ENCODE measurements at places on chromosomes 7 and 10.

DNA sequence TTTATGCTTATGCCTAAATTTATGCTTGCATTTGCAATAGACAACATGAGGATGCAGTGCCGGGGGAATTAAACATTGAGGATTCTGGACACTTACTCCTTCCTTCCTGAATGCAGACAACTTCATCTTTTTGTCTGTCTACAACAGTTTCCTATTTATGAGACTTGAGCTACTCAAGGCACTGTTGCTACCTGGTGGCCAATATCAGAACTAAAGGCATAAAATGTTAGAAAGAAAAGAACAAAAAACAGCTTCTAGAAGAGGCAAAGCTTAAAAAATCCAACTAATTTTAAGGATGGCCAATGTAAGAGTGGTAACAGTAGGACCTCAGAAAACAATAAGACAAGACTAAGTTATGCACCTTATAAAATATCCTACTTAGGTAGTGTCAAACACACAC lies 144.5 kb upstream of the PTN start:
- no peak for DNase-seq

DNA sequence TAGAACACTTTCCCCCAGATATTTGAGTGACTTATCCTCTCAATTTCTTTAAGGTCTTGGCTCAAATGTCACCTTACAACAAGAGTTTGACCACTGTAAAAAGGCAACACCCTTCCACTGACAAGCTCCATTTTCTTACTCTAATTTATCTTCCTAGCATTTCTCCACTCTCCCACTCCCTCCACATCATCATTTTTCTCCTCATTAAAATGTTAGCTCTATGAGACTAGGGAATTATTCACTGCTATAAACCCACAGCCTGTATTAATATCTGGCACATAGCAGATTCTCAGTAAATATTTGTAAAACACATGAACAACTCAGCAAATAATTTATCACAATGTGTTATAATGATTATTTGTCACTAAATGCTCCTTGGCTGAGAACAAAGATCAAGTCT lies 161.0 kb downstream of the DOCK4 start:
- DNase-seq: no peak

GRCh38 chr7:155570171-155570958 lies 24.0 kb upstream of the CNPY1 start:
- DNase-seq: no peak

DNA sequence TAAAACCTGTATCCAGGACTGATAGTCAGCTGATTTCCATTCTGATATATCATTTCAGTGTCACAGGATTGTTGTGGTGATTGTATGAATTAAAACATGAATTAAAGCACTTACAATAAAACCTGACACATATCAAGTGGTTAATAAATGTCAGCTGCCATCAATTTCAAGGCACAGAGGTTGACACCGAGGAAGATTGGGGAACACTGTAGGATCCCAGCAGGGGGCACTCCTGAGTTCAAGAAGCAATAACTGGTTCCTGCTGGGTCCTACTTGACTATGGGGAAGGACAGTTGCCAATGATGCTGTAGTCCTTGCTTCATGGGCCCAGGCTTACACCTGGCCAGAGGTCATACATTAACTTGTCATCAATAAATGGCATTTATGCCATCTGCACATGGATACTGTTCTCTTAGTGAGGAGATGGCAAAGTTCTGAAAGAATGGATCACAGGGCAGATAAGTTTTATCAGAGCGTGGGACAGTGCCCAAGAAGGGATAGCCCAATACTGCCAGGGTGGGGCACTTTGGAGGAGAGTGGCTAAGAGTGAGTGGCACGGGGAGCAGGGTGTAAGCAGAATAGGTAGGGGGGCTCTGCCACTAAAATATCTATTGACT lies 24.1 kb downstream of the FZD1 start:
- DNase-seq: no peak

GRCh38 chr10:131802156-131802915 lies 98.5 kb upstream of the PPP2R2D start:
- no peak for DNase-seq

- peak; percentile 54 for DNase-seq
Measured at GRCh38 chr7:102045681-102046372, 228.4 kb downstream of the CUX1 start.

DNA sequence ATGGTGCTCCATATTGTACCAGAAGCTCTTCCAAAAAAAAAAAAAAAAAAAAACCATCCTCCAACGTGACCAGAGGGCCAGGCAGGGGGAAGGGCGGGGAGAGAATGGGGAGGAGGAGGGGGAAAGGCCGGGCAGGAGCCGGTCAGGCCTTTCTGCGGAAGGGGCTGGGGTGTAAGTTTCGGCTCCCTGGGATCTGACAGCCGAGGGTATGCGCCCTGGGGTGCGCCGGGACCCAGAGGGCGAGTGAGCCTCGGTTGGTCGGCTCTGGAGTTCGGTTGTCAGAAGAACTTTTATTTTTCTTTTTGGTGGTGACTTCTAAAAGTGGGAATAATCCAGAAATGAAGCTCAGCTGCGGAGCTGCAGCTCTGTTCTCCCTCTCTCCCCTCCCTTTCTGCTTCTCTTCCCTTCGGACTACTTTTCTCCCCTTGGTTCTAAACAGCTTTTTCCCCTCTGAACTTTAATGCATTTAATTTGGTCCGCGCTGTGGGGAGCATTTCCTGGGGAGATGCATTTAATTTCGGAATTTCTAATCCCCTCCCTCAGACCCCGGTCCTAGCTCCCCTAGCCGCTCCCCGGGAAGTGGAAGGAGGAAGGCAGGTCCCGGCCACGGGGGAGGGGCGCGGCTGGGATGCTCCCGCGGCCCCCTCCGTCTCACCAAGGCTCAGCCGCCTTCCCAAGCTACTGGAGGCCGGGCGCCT lies 3.9 kb upstream of the PAX2 start:
- DNase-seq: no peak

- DNase-seq: no peak
Measured at GRCh38 chr7:37462138-37462537, 13.5 kb upstream of the ELMO1 start.

DNA sequence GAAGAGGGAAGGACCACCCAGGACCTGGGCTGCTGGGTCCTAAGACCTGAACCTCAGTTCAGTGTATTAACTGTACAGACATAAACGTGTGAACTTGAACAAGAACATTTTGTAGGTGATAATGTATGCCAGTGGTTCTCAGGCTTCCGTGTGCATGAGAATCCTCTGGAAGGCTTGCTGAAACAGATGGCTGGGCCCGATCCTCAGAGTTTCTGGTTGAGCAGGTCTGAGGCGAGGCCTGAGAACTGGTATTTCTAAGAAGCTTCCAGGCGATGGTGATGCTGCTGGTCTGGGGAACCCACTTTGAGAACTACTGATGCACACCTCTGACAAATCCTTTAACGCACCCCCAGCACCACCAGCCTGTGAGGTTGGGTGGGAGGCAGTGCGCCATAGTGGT lies 70.4 kb downstream of the CDH23 start:
- DNase-seq: no peak

DNA sequence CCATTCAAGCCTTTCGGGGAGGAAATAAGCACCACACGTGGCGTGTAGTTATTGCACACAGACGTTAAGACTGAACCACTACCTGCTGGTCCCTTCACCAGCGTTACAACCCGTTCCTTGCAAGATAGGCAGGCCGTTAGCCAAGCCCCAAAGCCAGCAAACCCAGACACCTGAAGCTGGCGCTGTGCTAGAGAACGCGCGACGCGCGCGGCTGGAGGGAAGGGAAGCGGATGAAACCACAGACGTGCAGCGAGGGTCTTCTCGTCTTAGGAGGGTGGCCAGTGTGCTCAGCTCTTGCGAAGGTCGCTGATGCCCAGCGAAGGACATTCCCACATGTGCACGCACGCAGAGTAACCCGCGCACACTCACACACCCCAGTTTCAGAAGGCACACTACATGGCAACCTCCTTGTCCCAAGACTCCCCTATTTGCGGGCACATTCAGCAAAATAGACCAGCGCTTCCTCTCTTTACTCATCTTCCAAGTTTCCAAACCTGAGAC lies 980 bp downstream of the TMEM26 start:
- no peak for DNase-seq

GRCh38 chr10:96992721-96993120 lies 160.6 kb downstream of the LCOR start:
- DNase-seq: no peak

DNA sequence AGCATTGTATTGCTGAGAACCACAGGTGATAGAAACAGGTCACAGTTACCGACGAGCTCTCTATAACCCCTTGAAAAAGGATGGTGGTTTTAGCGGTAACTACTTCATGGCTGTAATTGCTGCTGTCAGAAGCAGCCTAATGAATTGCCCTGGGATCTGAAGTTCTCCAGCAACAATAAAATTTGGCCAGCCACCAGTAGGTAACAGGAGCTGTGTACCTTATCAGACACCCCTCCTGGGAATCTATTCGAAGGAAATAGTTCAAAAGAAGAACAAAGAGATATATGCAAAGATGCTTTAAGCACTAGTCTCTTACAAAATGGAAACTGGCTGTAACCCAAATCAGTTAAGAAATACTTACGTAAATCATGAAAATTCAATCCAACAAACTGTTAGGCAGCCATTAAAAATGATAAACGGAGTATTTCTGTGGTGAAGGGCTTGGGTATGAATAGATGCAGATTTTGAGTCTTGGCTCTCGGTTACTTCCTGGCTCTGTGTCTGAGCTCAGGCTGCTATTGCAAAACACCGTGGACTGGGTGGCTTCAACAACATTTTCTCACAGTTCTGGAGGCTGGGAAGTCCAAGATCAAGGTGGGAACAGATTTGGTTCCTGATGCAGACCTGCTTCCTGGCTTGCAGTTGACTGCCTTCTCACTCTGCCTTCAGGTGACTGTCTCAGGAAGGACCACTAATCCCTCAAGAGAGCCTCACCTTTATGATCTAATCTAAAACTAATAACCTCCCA lies 1.6 kb downstream of the MSRB2 start:
- no peak for DNase-seq

DNA sequence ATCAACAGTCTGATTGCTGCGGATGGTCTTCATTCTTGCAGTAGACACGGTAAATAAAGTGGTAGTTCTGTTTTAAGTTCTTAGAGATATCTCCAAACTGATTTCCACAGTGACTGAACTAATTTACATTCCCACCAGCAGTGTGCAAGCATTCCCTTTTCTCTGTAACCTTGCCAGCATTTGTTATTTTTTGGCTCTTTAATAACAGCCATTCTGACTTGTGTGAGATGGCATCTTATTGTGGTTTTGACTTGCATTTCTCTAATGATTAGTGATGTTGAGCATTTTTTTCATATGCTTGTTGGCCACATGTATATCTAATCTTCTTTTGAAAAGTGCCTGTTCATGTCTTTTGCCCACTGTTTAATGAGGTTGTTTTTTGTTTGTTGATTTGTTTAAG lies 30.2 kb upstream of the CXCL12 start:
- DNase-seq: no peak

GRCh38 chr7:3028071-3028757 lies 15.5 kb downstream of the CARD11 start:
- DNase-seq: no peak

DNA sequence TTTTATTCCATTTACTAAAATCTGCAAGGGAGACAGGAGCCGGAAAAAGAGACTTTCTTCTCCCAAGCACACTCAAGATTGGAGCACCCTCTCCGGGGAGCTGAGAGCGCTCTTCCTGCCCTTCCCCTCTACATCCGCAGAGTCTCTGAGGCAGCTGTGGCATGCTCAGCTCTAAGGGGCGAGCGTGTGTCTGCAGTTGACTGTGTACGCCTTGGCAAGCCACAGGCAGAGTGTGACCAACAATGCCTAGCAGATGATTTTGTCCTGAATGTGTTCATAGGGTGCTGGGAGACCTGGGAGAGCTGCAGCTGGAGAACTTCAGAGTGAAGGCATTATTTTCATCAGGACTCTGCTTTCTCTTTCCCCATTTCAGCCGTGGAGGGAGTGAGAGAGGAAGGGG lies 20.7 kb downstream of the MTURN start:
- DNase-seq: no peak

DNA sequence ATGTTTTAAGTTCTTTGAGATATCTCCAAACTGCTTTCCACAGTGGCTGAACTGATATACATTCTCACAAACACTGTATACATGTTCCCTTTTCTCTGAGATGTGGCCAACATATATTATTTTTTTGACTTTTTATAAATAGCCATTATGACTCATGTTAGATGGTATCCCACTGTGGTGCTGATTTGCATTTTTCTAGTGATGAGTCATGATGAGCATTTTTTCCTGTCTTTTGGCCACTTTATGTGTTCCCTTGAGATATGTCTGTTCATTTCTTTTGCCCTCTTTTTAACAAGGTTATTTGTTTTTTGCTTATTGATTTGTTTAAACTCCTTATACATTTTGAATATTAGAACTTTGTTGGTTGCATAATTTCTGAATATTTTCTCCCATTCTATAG lies 1055.1 kb downstream of the NXPH1 start:
- DNase-seq: no peak

DNA sequence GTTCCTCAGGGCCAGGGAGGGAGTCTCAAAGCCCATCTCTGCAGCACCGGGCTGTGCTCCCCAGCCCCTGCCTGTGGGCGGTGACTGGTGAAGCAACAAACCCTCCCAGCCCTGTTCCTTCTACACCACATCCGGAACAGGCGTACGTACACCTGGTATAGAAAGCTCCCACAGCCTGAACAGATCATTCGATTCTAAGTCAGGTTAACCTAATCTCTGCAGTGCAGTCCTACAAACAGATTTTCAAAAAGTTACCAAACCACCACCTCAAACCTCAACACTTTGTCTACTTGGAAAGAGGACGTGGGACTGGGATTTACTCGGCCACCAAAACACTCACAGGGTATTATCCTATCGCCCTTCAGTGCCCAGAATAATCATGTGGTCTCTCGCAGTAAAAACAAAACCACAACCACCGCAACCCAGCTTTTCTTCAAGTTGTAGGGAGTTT lies 238.4 kb downstream of the DIP2C start:
- peak; percentile 74 for DNase-seq

DNA sequence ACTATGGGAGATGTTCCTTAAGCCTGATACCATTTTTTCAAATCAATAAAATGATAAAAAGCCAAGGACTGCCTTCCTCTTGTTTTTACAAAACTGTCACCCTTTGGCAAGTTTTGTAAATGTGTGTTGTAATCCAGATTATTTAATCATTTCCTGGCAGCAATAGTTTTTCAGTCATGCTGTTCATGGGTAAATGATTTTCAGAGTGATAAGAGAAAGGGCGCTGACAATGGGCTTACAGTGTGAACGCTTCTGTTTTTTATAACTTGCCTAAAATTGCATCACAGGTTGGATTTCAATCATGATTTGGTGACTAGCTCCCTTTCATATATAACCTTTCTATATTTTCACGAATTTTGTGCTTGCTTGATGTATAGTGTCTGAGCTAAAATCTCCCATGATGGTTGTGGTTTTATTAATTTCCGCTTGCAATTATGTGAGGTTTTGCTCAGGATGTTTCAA lies 19.0 kb upstream of the DMBT1 start:
- no peak for DNase-seq

DNA sequence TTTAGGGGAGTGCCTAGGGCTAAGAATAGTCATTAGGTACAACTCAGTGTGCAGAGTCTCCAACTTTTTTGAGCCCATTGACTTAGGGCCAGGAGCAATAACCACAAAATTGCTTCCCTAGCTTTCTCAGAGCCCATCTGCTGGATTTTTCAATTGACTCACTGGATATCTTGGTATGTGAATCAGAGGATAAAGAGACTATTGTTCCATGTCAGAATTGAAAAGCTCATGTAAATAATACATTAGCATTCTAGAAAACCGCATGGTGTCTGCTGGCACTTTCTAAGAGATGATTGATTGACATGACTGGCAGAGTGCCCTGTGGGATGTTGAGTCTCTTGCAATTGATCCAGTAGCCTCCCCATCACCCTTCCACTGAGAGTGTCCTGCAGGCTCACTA lies 246.2 kb downstream of the CCDC7 start:
- DNase-seq: no peak

Measured in CD4-positive, alpha-beta T cell treated with Interleukin-4 for 1 hour (primary cell).